ENCODE measurements at places on chromosomes 12 and 14.

- no peak for DNase-seq
Measured at GRCh38 chr12:12531194-12531593, 31.5 kb downstream of the DUSP16 start.

GRCh38 chr14:38065106-38065762 lies 142.5 kb upstream of the SSTR1 start:
- peak; percentile 81 for DNase-seq

DNA sequence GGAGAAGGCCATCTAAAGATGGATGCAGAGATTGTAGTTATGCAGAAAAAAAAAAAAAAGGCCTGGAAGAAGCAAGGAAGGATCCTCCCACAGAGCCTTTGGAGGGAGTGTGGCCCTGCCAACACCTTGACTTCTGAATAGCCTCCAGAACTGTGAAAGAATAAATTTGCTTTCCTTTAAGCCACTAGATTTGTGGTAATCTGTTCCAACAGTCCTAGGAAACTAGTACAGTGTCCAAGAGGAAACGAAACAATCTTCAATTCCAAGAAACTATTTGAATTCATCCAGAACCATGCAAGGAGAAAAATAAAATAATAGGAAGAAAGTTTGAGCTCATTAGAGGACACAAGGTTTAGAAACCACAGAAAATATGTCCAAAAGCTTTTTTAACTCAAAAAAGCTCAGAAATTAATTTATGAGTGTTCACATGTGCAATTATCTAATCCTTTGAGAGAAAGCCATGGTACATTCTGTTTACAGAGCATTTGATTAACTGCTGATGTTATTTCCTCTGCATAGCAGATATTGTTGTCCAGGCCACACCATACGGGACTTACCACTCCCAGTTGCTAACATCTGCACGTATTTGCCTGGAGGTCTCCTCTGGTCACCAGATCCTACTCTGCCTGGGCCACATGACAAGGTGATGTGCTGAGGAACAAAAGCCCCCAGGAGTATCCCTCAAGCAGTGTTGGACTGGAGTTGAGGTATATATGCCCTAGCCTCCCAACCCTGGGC lies 30.0 kb upstream of the STAB2 start:
- no peak for DNase-seq

DNA sequence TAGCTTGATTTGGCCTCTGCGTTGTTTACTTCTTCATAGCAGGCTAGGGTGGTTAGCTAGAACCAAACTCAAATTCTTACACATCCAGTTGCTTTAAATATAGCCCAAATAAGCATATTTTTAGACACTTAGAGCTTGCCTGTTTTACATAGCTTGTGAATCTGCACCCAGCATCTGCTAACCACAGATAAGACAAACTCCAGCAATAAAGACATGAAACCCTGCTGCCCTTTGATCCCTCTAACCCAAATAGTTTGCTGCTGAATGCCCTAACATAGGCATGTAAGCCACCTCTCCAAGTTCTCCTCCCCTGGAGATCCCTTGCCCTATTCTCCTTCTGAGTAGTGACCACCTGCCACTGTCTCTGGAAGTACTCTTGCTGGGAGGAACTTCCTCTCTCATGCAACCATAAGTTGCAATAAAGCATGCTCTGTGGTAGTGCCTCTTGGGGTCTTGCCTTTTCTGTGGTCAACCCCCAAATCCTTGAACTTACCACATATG lies 185.6 kb downstream of the TMEM117 start:
- DNase-seq: no peak

DNA sequence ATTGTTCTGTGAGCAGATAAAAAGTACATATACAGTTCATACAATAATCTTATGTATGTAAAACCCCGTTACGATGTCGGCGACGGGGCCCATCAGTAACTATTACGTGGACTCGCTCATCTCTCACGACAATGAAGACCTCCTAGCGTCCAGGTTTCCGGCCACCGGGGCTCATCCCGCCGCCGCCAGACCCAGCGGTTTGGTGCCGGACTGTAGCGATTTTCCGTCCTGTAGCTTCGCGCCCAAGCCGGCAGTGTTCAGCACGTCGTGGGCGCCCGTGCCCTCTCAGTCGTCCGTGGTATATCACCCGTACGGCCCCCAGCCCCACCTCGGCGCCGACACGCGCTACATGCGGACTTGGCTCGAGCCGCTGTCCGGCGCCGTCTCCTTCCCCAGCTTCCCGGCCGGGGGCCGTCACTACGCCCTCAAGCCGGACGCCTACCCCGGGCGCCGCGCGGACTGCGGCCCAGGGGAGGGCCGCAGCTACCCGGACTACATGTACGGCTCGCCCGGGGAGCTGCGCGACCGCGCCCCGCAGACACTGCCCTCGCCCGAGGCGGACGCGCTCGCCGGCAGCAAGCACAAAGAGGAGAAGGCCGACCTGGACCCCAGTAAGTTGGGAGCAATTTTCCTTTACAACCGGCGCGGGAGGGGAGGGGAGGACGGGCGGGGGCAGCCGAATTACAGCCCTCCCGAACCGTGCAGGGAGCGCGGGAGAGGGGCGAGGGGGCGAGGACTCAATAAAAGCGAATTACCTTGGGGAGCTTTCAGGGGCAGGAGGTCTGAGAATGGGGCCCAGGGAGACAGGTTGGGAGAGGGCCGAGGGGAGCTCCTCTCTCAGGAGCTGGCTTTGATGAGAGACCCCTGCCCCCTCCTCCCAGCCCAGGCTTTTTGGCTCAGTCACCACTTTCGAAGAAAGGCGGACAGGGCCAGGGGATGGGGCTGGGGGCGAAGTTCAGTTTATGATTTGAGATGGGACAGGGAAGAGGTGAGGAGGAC lies at the start of gene HOXC9:
Gene HOXC9, plus strand, starts transcription at position 46 of the 999 bp plus-strand sequence. Its CDS starts 28 bp downstream, at position 74.
- DNase-seq: no peak

DNA sequence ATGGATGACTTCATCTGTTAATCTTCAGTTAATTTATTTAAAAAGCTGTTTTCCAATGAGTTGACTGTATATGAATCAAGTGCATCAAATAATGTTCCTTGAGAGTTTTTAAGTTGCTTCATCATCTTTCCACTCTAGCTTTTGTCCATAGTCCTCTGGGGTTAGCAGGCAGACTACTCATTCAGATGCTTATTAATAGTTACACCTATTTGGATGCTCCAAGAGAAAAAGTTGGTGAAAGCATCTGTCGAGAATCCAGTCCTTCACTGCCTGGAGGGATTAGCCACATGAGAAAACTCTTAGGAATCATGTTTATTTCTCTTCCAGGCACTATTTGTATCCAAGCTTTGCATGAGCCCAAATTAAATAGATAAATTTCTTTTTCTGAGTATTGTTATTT lies 70.2 kb downstream of the DACT1 start:
- no peak for DNase-seq

- no peak for DNase-seq
Measured at GRCh38 chr14:38042322-38042721, 165.4 kb upstream of the SSTR1 start.

DNA sequence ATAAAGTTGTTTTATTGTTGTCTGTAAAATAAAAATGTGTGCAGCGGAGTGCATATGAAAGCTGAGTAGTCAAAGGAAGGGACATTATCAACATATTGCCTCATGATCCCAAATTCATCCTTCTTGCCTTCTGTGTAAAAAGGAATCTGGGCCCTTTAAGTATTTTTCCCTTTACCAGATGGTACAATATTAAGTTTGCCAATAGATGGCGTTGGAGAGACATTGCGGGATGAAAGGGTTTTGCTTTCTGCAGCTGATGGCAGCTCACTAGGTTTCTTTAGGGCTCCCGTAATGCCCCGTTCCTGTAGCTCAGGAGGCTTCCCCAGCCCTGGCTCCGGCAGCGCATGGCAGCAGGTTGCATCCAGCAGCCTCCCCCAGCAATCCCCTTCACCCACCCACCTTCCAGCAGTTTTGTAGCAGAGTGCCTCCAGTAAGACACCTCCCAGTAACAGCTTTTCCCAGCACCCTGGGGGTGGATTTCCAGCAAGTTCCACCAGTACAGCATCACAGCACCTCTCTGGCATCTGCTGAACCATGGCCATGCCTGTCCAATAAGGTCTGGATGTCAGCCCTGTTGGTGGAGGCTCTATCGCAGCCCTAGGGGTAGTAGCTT lies 354.4 kb downstream of the MED13L start:
- DNase-seq: no peak

DNA sequence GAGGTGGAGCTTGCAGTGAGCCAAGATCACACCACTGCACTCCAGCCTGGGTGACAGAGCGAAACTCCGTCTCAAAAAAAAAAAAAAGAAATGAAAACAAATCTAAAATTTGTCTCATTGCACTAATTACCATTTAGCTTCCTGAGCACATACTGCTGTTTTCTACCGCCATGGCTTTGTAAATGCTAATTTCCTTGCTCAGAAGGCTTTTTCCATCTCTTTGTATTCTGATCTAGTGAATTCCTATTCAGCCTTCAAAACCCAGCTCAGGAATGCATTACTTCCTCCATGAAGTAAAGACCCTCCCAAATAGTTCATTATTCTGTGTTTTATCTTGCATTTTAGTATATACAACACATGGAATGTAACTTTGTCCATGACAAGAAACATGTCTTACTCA lies 33.6 kb downstream of the CEP83 start:
- DNase-seq: no peak

DNA sequence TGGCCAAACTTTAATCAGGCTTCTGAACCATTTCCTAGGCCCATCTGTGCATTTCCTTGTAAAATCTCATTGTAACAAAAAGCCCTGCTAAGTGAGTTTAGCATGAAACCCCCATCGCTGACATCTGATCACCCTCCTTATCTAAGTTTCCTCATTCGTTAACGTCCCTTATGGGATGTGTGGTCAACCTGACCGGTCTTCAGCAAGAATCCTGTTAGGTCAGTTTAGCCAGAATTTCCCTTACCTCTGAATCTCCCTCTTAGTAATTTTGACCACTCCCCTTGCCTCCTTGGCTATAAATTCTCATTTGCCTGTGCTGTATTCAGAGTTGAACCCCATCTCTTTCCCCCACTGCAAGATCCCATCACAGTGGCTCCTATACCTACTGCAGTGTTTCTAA lies 239.3 kb downstream of the RMST start:
- DNase-seq: no peak

- peak; percentile 56 for DNase-seq
Measured at GRCh38 chr12:51972849-51973273, 21.4 kb downstream of the ACVR1B start.

DNA sequence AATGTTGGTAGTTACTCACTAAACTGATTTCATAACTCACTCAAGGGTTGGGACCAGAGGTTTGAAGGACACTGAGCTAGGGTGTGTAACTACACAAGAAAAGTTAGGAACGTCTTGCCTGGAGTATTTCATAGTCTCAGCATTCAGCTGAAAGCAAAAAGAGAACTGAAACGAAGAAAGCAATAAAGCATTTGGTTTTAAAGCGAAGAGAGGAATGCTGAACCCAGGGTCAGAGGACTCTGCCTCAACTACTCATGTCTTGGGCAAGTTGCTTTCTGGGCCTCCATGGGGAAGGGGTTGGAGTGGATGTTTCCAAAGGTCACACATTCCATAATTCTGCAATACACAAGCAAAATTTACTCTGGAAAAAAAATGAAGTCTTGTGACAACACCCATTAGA lies 1.4 kb downstream of the GNS start:
- DNase-seq: no peak

GRCh38 chr12:79747274-79747673 lies 56.5 kb upstream of the PAWR start:
- no peak for DNase-seq

GRCh38 chr12:2234646-2235350 lies 182.0 kb downstream of the CACNA1C start:
- no peak for DNase-seq

GRCh38 chr12:115897729-115898128 lies 379.8 kb downstream of the MED13L start:
- DNase-seq: no peak

DNA sequence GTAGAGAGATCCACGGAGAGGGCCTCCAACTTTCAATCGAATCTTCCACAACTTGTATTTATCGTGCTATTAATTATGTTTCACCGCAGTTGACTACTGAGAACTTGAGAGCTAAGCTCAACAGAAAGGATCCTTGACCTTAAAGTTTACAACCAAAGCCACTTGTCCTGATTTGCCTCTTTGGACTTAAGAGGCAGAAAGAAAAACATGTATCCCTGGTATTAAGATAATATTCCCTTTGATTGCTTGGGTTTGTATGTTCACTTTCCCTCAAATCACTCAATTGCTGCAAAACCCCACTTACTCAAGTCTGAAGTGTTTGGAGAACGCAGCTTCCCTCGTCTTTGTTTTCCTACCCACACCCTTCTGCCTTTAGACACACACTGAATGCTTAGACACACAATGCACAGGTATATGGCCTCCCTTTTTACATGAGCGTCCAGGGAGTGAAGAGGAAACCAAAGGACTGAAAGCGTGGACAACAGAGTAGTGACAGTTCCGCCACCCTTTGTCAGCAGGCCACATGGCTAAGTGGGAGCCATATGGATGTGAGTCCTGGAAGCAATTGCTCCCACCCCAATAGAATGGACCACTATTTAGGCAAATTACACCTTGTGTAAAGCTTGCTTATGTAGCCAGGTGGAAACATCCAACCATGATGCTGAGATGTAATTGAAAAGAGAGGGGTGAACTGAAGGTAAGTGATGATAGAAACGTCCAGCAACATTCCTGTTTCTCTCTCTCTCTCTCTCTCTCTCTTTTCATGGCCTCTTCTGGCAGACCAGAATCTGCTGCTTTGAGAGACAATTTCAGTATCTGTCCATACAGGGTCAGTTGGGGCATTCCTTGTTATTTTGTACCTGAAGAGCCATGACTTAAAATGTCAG lies 1.4 kb upstream of the PKP2 start:
- DNase-seq: no peak

GRCh38 chr14:78834766-78835451 lies 664.7 kb downstream of the NRXN3 start:
- no peak for DNase-seq

- DNase-seq: no peak
Measured at GRCh38 chr12:24780697-24781368, 168.1 kb downstream of the BCAT1 start.

DNA sequence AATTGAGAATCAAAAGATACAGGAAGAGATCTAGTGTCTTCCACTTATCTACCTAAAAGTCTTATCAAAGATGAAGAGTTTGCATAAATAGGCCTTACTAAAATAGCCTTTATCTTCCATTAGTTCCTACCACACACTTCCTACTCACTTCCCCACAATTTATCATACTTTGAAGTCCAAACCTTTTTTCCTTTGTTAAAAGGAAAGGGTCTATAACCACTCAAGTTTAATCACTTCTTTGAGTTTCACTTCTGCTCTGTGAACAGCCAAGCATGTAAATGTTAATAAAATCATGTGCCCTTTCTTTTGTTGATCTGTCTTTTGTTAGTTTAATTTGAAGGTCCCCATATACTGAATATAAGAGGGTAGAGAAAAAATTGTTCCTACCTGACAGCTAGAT lies 114.5 kb downstream of the PHLDA1 start:
- no peak for DNase-seq

GRCh38 chr14:69235708-69236107 lies 24.2 kb upstream of the GALNT16 start:
- DNase-seq: no peak

- no peak for DNase-seq
Measured at GRCh38 chr14:75259510-75259855, 19.1 kb upstream of the FOS start.

GRCh38 chr12:75194250-75194649 lies 15.4 kb downstream of the KCNC2 start:
- DNase-seq: no peak

GRCh38 chr12:107515446-107515958 lies 170.1 kb upstream of the PWP1 start:
- peak; percentile 16 for DNase-seq

- DNase-seq: no peak
Measured at GRCh38 chr12:54879150-54879549, 24.8 kb downstream of the MUCL1 start.

Data from CD4-positive, alpha-beta T cell treated with Interleukin-1 beta for 1 hour (primary cell).